ENCODE measurements at places on chromosomes 4 and X.

DNA sequence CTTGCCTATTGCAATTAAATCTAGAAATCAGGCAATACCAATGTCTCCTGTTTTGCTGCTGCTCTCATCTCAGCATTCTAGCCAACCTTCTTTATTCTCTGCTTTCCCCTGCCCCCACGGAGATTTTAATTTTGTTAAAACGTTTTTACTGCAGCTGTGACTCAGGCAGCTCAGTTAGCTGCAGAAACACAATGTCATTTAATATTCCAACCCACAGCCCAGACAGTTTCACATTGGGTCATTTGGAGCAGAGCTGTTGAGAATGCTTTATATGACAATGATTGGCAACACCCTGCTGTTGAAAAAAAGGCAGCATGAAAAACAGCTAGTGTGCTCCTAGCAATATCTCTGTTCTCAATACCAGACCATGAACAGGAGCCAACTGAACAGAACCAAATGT is 12.6 kb upstream of the SLC10A4 start:
- DNase-seq, result no peak

DNA sequence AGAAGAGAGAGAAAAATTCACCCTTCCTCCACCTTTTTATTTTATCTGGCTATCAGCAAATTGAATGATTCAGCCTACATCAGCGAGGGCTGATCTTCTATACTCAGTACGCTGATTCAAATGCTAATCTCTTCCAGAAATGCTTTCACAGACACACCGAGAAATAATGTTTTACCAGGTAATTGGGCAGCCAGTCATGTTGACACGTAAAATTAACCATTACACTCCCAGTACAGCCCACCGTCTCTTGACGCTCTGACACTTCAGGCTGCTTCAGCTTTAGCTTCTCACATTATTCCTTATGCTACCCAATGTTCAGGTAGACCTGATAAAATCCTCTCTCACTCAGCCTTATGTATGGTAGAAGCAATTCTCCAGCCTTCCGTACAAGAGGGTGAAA is 835.2 kb upstream of the PCDH10 start:
- no peak for DNase-seq

DNA sequence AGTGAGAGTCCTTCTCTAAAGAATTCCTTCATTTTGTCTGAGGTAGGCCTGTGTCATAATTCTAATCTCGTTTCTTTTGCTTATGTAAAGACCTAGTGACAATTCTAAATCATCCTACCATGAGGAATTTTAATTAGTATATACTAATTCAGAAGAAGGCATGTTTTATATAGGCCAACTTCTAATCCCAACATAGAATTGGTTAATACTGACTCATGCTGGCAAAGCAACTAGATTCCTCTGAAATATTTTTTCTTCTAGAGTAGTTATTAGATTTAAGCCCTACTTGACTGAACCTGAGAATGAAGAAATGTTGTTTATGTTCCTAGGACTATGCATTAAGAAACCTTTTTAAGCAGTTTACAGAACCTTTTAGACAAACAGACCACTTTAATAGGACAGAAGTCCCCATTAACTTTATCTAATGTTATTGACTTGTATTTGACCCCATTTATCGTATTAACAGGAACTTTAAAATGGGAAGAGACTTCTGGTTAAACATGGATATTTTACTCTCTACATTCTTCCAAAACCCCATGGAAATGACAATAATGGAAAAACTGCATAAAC is 56.1 kb upstream of the EIF1AX start:
- no peak for DNase-seq

GRCh38 chr4:78227411-78228057 is 170.4 kb downstream of the FRAS1 start:
- no peak for DNase-seq
